Stimulated activated naive CD4-positive, alpha-beta T cell treated with Interleukin-2 at 50 U/mL for 16 hours (primary cell): ENCODE measurements at places on chromosomes 1 and 21.

DNA sequence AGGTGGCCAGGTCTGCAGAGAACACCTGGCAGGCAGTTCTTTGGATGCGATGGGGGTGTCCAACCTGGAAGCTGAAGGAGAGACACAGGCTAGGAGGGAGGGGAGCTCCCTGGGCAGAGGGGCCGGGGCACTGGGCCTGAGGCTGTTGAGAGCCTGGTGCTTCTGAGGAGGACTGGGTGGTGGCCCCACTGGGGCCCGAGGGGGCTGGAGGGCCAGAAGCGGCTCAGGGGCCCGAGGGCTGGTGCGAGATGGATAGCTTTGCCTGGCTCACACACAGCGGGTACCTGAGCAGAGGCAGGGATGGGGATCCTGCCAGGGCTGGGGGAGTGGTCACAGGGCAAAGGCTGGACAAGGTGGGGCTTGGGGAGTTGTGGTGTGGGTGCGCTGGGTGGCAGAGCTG lies 37.2 kb downstream of the PRDM16 start:
- no peak for DNase-seq

GRCh38 chr1:3631320-3632260 lies 6.8 kb downstream of the TPRG1L start:
- no peak for DNase-seq

DNA sequence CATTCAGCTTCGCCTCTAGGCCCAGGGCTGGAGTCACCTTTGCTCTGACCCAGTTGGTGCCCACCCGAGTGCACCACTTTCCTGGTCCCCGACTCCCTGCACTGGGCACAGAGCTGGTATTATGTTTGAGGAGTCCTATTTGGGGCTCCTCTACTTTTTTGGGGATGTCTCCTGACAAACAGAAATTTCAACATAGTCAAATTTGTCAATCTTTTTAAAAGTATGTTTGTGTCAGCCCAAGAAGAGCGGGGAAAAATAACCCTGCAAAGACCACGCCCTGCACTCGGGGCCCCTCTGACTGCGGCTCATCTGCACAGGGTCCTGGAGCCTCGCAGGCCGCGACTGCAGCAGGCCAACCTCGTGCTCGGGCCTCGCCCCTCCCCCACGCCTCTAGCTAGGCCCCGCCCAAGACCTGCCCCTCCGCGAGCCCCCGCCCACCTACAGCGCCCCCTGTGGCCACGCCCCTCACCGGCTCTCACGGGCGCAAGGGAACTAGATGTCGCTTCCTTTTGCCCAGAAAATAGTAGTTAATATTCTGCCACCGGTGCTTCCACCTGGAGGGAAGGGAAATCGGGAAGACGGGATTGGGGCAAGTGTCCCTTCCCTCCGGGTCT lies 11.4 kb downstream of the FAM229A start:
- peak; percentile 83 for DNase-seq

- no peak for DNase-seq
Observed at GRCh38 chr1:226692051-226692792, 46.9 kb downstream of the ITPKB start.

DNA sequence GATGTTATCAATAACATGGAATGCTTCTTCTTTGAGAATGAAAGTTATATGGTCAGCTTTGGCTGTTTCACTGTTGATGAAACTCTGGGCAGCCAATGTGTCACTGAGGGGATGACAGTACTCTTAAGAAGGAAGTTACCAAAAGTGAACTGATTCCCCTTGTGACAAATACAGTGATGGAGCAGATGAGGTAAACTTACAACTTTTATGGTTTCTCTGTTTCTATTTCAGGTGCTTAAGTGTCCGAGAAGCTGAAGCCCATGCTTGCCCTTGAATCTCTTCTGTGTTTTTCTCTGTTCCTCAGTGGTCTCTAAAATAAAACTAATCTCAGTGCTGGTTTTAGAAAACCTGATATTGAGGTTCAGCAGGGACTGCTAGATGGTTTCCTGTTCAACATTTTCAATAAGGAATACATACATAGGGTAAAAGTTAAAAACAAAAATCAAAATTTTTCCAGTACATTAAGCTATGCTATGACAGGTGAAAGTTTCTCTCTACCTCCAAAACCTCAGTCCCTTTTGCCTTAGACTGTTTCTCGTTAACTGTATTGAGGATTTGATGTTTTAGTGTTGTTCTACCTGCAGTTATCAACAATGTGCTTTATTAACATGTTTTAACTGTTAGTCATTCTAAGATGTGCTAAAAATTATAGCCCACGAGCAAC lies 454.4 kb upstream of the ADGRL4 start:
- DNase-seq = no peak
